HCT116 (cell line): ENCODE measurements at places on chromosomes 1 and 21. TPM values are rescaled to one million over a fixed set of nuclear protein-coding genes. Genes with fewer than 3 reads are reported as not detected.

The SLC9C2 gene
- total RNA-seq, result not detected

GRCh38 chr1:52579415-52579814 lies 22.8 kb upstream of the GPX7 start:
- DNase-seq, result no peak

DNA sequence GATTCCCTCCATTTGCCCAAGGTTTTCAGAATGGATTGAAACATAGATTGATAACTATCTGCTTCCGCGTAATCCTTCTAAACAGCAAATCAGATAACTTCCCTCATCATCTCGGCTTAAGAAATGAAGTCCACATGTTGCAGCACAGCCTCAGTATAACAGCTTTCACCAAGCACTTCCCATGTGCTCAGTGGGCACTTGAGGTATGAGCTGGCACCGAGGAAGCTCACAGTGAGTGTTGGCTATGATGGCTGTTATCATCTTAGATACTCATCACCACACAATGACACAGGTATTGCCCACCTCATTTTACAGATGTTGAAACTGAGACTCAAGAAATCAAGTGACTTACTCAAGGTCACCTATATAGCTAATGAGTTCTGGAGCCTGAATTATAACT lies 43.2 kb downstream of the RCSD1 start:
- DNase-seq, result no peak

- no peak for DNase-seq
Observed at GRCh38 chr1:25795211-25795610, 4.8 kb upstream of the SELENON start.

The ARMH1 gene
- 3.2 TPM for total RNA-seq

DNA sequence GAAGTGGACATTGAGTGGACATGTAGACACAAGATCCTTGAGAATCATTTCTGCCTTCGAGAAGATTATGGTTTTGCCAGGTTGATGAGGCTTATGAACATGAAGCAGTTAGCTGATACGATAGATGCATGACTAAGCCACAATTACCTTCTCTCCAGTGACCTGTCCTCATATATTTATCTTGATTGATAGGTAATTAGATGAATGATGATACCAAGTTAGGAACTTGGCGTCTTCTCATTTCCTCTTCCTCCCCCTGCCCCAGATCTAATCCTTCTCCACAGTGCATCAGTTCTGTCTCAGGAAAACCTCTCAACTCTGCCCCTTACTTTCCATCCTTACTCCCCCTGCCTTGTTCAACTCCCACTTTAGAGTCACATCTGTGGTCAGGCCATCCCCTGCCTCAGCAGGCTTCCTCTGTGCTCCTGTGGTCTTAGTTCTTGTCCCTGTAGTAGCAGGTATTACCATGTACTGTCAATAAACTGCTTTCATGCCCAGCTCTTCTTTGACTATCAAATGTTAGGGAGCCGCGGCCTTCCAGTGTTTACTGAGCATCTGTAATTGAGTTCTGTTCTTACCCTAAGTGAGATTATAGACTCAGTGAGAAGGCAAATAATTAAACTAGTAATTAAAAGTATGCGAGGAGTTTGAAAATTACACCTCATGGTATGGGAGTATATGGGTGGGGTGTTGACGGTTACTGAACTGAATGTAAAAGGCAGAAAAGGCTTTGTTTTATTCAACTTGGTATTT lies 5.1 kb downstream of the ST6GALNAC3 start:
- DNase-seq, result no peak

DNA sequence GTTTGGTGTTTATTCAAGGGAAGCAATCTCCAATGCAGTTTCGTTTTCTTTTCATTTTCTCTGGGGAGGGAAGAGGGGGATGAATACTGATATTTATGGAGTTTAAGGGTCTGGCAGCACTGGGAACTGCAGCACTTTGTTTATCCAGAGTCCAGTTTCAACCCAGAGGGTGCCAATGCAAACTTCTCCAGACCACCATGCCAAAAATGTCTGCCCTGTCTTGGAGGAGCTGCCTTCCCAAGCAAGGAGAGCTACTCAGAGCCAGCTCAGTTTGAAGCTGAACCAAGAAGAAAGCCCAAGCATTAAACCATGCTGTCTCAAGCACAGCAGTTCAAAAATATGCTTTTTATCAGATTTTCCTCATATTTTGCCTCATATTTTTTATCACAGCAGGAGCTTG lies 589.7 kb downstream of the LMO4 start:
- DNase-seq, result no peak

DNA sequence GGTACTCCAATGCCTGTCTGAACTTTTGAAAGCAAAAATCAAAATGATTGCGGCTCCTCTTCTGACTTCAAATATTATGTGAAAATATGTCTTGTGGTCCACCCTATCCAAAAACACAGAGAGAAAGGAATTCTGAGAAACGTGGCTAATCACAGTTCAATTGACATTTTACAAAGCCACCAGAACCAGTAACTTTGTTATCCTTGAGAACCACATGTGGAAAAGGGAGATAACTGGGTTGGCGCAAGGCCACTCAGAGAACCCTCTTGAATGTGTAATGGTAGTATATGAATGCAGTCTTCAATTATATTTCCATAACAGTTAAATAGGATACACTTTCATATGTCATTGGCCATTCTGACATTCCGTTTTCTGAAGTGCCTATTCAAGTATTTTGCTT lies 1030.0 kb upstream of the TMPRSS15 start:
- DNase-seq, result no peak

GRCh38 chr1:27650171-27650538 lies 15.2 kb upstream of the FGR start:
- DNase-seq, result no peak

DNA sequence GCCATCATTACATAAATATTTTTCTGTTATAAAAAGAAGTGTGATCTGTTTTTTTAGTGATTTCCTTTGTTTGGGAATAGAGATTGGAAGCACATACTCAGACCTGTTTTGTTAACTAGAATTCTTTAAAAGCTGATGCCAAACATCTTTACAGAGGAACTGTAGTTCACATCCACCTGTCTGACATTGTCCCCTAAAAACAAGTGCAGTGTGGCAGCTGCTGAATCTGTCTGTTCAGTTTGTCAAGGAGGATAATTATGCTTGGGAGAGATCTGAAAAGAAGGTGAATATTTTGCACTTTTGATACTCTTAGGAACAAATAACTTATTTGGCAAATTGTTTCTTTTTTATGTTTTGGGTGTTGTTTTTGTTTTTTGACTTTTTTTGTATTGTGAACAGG lies 13.6 kb downstream of the AGMAT start:
- DNase-seq, result no peak

GRCh38 chr1:199310708-199311107 lies 671.9 kb downstream of the PTPRC start:
- DNase-seq, result no peak

The RPTN gene
- total RNA-seq, result not detected

The CD5L gene
- not detected for total RNA-seq

- DNase-seq, result no peak
Observed at GRCh38 chr1:154346276-154346917, 21.1 kb downstream of the ATP8B2 start.

DNA sequence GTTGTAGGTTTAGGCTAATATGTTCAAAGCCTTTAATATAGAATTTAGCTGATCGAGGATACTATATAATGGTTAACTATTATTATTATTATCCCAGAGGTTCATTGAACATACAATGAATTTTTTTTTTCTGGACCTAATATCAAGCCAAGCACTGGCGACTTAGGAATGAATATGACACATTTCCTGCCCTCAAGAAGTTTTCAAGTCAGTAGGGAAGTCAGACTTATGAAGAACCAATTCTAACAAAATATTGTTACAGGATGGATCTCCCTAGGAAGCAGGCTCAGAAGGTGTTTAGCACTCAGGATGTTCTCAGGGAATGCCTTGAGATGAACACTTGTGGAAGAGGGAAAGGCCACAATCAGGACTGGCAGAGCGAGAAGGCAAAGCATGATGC lies 211.8 kb upstream of the FGGY start:
- DNase-seq, result no peak

The LHX8 gene
- not detected for total RNA-seq

DNA sequence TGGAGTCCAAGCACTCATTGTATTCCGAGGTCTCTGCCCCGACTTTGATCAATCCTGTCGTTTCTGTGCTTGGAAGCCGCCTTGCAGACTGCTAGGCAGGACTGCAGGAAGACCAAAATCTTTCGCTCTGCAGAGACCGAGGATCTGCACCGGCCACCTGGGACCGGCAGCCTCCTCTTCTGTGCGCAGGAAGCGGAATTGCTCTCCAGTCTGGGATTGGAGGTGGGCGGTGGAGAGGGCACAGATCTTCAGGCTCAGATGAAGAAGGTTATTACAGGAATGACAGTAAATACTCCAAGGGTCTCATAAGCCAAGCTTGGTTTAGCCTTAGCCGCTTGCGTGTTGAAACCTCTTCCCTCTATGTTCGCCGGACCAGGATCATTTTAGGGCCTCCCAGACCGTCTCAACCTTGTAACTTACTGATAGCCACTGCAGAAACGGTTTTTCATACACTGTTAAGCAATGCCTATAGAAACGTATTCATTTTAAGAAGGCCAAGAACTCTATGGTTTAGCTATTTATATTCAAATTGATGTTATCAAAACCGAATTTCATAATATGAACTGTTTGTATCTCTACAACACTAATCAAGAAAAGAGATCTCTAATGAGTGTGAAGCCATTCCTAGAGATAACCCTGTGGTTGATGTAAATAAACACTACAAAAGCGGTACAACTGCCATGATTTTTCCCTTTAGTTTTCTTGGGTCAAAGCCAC lies 1.1 kb downstream of the MIA3 start:
- DNase-seq, result no peak

DNA sequence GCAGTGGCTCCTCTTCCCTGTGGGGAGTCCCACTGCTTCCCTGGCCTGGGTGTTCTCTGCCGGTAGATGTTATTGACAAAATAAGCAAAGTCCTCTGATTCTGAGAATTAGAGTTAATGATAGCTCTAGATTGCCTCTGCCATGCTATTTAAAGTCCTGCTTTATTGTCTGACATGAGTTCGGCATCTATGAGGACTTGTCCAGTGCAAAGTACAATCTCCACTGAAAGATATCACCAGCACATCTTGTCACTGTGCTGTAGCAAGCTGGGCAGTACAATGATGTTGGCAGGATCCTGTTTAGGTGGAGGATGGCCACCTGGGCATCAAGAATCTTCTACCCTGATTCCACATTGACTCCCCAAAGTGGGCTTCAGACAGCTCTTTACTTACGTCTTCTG lies 54.0 kb upstream of the ATP5PO start:
- DNase-seq, result no peak

DNA sequence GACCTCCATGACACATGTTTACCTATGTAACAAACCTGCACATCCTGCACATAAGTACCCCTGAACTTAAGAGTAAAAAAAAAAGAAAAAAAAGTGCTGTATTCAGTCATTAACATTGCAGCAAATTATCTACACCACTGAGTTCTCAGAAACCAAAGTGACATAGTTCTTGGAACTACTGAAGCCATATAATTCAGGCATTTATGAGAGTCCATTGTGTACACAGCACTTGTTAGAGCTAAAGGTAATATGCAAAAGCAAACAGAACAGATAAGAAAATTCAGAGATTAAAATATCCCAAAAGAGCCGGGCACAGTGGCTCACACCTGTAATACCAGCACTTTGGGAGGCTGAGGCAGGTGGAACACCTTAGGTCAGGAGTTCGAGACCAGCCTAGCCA lies 38.0 kb downstream of the F5 start:
- no peak for DNase-seq

The NBPF20 gene
- total RNA-seq, result 3.8 TPM

GRCh38 chr21:41809891-41810596 lies 43.2 kb upstream of the RIPK4 start:
- no peak for DNase-seq

DNA sequence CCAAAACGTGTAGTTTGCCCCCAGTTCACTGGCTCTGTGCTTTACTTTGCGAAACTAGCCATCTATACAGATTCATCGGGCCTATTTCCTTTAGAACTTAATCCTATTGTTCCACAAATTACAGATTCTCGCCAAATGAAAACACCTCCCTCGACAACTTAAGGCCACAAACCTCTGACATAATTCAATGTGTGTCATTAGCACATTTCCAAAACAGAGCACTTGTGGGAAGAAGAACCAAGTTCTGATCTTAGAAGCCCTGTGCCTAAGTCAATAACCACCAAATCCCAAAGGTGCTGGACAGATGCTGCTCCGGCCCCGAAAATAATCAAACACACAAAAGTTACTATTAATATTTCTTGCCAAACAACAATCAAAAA lies 93.9 kb downstream of the SLC45A1 start:
- DNase-seq, result no peak

The CNTN2 gene
- total RNA-seq, result 0.15 TPM

DNA sequence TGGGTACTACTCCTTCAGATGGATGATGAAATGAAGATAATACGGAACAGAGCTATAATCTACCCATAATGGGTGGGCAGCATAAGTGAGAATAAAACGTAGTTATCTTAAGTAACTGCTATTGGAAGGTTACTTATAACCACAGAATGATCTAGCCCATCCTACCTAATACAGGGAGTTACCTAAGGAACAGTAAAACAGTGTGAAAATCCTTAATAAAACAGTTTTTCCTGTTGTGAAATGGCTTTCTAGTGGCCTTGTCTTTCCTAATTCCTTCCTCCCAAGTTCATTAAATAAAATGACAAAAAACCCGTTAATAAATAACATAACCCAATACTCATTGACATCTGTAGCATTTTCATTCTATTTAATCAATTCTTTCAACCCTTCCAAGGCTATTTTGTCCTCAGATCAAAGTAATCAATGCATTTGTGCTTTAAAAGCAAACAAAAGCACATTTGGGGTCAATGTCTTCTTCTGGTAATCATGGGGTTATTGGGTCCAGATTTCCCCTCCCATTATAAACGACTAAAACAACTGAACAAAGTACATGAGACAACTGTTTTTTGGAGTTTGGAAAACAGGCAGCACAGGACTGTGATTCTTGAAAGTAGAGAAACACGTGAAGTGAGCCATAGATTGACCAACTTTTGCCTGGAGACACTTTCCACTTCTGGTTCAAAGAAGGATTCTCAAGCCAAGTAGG lies 42.0 kb downstream of the PAPPA2 start:
- no peak for DNase-seq

- no peak for DNase-seq
Observed at GRCh38 chr1:164720440-164721227, 161.7 kb downstream of the PBX1 start.

GRCh38 chr21:45404730-45405270 lies at the start of gene COL18A1:
COL18A1 (plus strand) TSS chr21:45405165; CDS start chr21:45405231, 66 bp downstream.
- no peak for DNase-seq

The CTNNBIP1 gene
- total RNA-seq, result 31.3 TPM

GRCh38 chr1:107879346-107879745 lies 85.6 kb downstream of the VAV3 start:
- no peak for DNase-seq

GRCh38 chr1:94901841-94902240 lies 25.1 kb downstream of the CNN3 start:
- no peak for DNase-seq
